ENCODE measurements at places on chromosomes 6 and 20. TPM values are rescaled to one million over a fixed set of nuclear protein-coding genes. Genes with fewer than 3 reads are reported as not detected.

ABHD16B gene
- total RNA-seq = not detected

GPLD1 gene
- total RNA-seq = 0.38 TPM

BANF2 gene
- not detected for total RNA-seq

SSTR4 gene
- not detected for total RNA-seq

HSPA1L gene
- 6.2 TPM for total RNA-seq

CALHM5 gene
- 0.82 TPM for total RNA-seq

MUCL3 gene
- total RNA-seq = not detected

Data from psoas muscle (tissue), 8 donors.